ENCODE measurements at places on chromosomes 2 and 18. TPM values are rescaled to one million over a fixed set of nuclear protein-coding genes. Genes with fewer than 3 reads are reported as not detected.
A peak's percentile ranks its signal among the peaks of the same experiment; 100 is the strongest.

GRCh38 chr2:238350150-238350897, 30.0 kb downstream of the TRAF3IP1 start:
- H3K4me3 ChIP-seq, result no peak overlapping the region
- no peaks in the 10 kb centered on the region for H3K36me3 ChIP-seq
- no peak overlapping the region for H3K27ac ChIP-seq
- no peak for DNase-seq
- H3K27me3 ChIP-seq, result no peaks in the 10 kb centered on the region
- no peaks in the 10 kb centered on the region for H3K4me1 ChIP-seq

DNA sequence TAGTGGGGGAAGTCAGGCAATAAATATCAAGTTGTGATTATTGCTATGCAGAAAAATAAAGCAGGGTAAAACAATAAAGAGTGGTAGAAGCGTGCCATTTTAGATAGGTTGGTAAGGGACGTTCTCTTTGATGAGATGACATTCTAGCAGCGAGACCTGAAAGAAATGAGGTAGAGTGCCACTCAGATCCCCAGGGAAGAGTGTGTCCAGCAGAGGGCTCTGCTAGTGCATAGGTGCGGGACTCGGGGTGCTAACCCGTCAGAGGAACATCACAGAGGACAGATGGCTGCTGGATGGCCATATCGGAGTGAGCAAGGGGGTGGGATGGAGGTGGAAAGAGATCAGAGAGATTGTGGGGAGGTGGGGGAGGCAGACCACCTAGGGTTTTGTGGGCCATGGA, 16.3 kb upstream of the GTF2A1L start:
- no peaks in the 10 kb centered on the region for H3K27me3 ChIP-seq
- no peak overlapping the region for H3K27ac ChIP-seq
- no peaks in the 10 kb centered on the region for H3K4me1 ChIP-seq
- no peaks in the 10 kb centered on the region for H3K36me3 ChIP-seq
- DNase-seq, result no peak
- no peak overlapping the region for H3K4me3 ChIP-seq

- H3K4me3 ChIP-seq, result no peak overlapping the region
- H3K27ac ChIP-seq, result no peak overlapping the region
- no peak for DNase-seq
- H3K27me3 ChIP-seq, result no peaks in the 10 kb centered on the region
- H3K36me3 ChIP-seq, result no peaks in the 10 kb centered on the region
- H3K4me1 ChIP-seq, result peaks cover 3% of the 10 kb centered on the region
Observed at GRCh38 chr2:100879296-100879695, 59.4 kb downstream of the NPAS2 start.

- H3K4me1 ChIP-seq, result peaks cover 22% of the 10 kb centered on the region
- H3K36me3 ChIP-seq, result peaks cover 30% of the 10 kb centered on the region
- DNase-seq, result no peak
- no peak overlapping the region for H3K27ac ChIP-seq
Observed at GRCh38 chr18:42052122-42052708, 97.2 kb downstream of the PIK3C3 start.

DNA sequence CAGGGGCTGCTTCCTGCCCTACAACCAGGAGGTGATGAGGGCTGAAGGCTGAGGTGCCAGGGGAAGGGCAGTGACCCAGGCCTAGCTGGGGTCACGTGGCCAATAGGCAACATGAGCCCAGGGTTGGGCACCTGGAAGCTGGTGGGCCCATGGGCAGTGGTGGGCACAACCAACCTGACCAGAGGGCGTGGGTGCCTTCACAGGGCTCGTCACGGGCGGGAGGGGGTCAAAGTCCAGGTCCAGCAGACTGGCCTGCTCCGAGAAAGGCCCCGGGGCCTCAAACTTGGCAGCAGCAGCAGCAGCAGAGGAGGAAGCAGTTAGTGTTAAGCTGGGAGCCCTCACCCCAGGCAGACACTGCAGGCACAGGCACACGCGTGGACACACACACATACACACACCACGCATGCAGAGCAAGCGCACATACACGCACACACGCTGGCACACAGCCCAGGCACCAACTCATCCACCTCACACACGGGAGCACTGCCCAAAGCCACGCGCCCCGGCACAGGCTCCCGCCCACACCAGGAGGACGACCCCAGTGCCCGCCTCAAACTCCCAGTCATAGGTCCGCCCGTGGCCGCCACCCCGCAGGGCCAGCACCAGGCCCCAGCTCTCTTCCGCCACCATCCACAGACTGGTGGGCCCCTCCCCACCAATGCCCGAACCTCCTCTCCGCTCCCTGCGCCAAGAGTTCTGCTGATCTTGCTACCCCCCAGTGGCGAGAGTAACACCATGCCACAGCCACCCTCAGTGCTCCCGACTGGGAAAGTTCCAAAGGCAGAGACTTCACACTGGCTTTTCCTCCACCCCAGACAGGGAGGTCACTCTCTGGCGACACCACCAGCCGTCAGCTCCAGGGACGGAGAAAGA, 53.0 kb downstream of the BIN1 start:
- H3K27ac ChIP-seq, result no peak overlapping the region
- peaks cover 9% of the 10 kb centered on the region for H3K36me3 ChIP-seq
- peaks cover 2% of the 10 kb centered on the region for H3K4me1 ChIP-seq
- no peak overlapping the region for H3K4me3 ChIP-seq

GRCh38 chr18:46459789-46460455, 197.1 kb downstream of the LOXHD1 start:
- no peaks in the 10 kb centered on the region for H3K4me1 ChIP-seq
- H3K4me3 ChIP-seq, result no peak overlapping the region
- H3K27me3 ChIP-seq, result peaks cover 4% of the 10 kb centered on the region

NTSR2 gene
- not detected for total RNA-seq

GRCh38 chr2:132477962-132478361, 61.4 kb downstream of the GPR39 start:
- DNase-seq, result no peak
- H3K27ac ChIP-seq, result no peak overlapping the region
- no peaks in the 10 kb centered on the region for H3K36me3 ChIP-seq

CD8B2 gene
- total RNA-seq, result not detected

DNA sequence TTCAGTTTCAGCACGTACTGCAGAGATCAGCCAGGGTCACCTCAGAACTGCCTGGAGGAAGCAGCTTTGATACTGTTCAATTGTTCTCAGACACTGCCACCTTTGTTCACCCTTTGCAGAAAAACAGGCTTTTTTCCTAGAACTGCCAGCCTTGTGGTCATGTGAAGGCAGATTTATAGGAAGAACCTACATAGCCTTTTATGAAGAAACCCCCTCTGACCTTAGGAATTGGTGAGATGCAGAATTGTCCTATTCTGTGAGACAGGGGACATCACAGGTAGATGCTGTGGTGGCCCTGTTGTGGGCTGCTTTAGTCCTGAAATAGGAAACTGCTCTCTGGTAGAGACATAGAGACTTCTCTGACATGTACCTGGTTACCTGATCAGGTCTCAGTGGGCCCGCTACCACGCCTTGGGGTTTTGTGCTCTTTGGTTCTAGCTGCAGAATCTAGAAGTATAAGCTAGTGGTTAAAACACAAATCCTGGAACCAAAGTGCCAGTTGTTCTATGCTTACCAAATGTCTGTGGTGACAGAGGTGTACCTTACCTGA, 206.6 kb downstream of the AGPS start:
- H3K27ac ChIP-seq, result no peak overlapping the region
- no peak for DNase-seq
- H3K4me1 ChIP-seq, result peaks cover 6% of the 10 kb centered on the region
- no peaks in the 10 kb centered on the region for H3K27me3 ChIP-seq
- no peaks in the 10 kb centered on the region for H3K36me3 ChIP-seq

GRCh38 chr2:8980096-8980495, 23.4 kb downstream of the MBOAT2 start:
- H3K36me3 ChIP-seq, result no peaks in the 10 kb centered on the region
- peaks cover 7% of the 10 kb centered on the region for H3K27me3 ChIP-seq
- H3K27ac ChIP-seq, result no peak overlapping the region
- H3K4me3 ChIP-seq, result no peak overlapping the region
- DNase-seq, result no peak

GRCh38 chr18:80181642-80182461, 65.5 kb downstream of the PARD6G start:
- H3K4me3 ChIP-seq, result no peak overlapping the region
- peaks cover 13% of the 10 kb centered on the region for H3K27me3 ChIP-seq
- no peaks in the 10 kb centered on the region for H3K36me3 ChIP-seq
- DNase-seq, result no peak

- no peak overlapping the region for H3K27ac ChIP-seq
- no peak for DNase-seq
- H3K36me3 ChIP-seq, result no peaks in the 10 kb centered on the region
Observed at GRCh38 chr18:36187826-36188721, 777 bp downstream of the MOCOS start.

DNA sequence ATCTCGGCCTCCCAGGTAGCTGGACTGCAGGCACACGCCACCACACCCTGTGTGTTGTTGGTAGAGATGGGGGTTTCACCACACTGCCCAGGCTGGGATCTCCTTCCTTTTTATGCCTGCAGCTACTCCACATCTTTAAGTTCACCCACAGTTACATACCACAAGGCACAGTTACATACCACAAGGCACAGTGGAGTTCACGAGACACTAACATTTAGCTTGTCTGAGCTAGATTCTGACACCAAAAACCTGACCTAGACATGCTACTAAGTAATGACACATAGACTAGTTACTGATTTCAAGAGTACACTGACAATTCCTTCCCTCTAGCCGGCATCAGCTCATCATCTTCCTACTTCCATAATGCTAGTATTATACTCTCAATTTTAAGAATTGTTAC, 4.3 kb downstream of the POLR2D start:
- H3K27me3 ChIP-seq, result no peaks in the 10 kb centered on the region
- DNase-seq, result no peak
- peaks cover 54% of the 10 kb centered on the region for H3K4me1 ChIP-seq
- H3K27ac ChIP-seq, result peak overlapping the region; percentile 29
- H3K36me3 ChIP-seq, result peaks cover 52% of the 10 kb centered on the region

- H3K27me3 ChIP-seq, result no peaks in the 10 kb centered on the region
- H3K27ac ChIP-seq, result no peak overlapping the region
- no peak overlapping the region for H3K4me3 ChIP-seq
- H3K4me1 ChIP-seq, result no peaks in the 10 kb centered on the region
- no peak for DNase-seq
Observed at GRCh38 chr2:180829261-180829660, 151.1 kb upstream of the UBE2E3 start.

MAL gene
- 210 TPM for total RNA-seq

REG1B gene
- not detected for total RNA-seq

DNA sequence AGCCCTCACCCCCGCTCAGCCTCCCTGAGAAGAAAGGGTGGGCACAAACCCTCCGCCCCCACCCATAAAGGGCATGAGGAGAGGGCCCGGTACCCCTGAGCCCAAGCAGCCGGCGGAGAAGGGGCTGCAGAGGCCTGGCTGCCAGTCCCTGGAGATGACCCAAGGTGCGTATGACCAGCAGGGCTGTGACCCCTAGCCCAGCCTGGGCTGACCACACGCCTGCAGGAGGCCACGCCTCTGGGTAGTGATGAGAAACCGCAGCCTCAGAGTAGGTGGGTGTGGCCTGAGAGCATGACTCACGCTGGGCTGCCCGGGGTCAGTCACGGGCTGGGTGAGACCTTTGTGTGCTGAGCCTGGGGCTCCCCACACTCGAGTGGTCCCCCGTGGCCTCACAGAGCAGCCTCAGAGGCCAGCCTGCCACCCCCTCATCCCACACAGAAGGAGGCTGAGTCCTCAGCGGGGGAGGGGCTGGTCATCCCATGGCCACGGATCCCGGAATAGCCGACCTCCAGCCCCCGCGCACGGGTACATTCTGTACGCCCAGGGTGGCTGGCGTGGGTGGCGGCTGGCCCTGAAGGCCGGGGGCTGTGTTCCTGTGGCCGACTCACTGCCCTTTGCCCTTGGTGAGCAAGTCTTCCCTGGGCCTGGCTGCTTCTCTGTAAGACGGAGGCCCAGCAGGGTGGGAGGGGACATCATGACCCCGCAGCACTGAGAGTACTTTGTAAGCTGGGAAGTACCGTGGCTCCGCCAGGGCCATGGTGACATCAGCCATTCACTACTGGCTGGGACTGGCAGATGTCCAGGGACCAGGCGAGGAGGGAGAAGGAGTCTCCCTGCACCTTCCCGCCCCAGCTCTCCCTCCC, 110.8 kb upstream of the OTOS start:
- no peaks in the 10 kb centered on the region for H3K27me3 ChIP-seq
- no peak overlapping the region for H3K4me3 ChIP-seq
- H3K4me1 ChIP-seq, result no peaks in the 10 kb centered on the region
- no peaks in the 10 kb centered on the region for H3K36me3 ChIP-seq
- DNase-seq, result peak; percentile 17
- H3K27ac ChIP-seq, result no peak overlapping the region

DNA sequence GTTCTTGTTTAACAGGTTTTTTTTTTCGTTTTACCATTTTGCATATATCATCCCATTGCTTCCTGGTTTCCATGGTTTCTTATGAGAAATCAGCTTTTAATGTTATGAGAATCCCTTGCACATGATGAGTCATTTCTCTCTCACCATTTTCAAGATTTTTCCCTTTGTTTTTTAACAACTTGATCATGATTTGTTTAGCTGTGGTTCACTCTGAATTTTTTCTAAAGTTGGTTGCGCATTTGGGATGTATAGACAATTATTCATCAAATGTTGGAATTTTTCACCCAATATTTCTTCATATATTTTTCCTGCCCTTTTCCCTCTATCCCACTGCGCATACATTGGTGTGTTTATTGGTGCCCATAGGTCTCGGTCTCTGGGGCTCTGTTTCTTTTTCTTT, 42.4 kb upstream of the BIN1 start:
- no peaks in the 10 kb centered on the region for H3K4me1 ChIP-seq
- peaks cover 2% of the 10 kb centered on the region for H3K27me3 ChIP-seq
- DNase-seq, result no peak
- no peak overlapping the region for H3K4me3 ChIP-seq
